ENCODE measurements at places on chromosomes 16 and 17.

DNA sequence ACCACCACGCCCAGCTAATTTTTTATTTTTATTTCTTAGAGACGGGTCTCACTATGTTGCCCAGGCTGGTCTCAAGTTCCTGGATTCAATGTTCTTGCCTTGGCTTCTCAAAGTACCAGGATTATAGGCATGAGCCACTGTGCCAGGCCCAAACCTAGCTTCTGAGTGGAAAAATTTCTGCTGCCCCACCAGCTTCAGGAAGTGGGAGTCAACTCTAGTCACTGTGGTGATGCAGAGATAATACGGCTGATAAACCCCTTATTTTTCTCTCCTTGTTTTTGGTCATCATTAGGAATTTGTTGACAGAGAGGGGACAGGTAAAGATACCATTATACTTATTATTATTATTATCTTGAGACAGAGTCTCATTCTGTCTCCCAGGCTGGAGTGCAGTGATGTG is 27.8 kb upstream of the PHOSPHO1 start:
- no peak for DNase-seq

DNA sequence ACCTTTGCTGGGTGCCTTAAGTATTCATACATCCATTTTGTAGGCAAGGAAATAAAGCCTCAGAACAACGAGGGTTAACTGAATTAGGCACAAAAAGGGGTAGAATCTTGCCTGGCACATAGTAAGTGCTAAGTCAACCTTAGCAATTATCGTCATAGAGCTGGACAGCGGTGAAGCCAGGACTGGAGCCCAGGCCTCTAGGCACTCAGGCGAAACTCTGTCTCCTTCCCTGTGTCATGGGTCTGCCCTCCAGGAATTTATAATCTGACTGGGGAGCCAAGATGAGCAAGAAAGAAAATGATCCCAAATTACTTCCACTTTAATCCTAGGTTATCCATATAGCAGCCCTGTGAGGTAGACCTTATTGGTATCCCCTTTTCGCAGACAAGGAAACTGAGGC is 61.4 kb downstream of the KATNIP start:
- DNase-seq: no peak

DNA sequence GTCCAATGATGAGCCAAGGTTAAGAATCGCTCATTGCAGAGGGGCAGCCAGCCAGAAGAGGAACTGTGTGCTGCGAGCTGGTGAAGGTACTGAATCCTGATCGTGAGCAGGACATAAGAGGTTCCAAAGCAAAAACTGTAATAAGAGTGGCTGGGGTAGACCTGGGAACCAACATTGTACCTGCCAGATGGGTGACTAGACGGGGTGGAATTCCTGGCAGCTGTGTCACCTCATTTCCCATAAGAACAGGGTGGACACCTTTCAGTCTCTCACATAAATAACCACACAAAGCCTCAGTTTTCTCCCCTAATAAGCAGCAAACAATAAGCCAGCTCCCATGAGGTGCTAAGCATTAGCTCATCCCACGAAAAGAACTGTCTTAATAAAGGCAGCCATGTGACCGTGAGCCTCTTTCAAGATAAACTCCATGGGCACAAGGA is 290.3 kb downstream of the SOX9 start:
- DNase-seq: no peak

GRCh38 chr16:11205754-11206581 is 50.0 kb downstream of the SOCS1 start:
- DNase-seq: no peak

GRCh38 chr16:3475604-3476375 is 19.5 kb downstream of the C16orf90 start:
- DNase-seq: no peak

DNA sequence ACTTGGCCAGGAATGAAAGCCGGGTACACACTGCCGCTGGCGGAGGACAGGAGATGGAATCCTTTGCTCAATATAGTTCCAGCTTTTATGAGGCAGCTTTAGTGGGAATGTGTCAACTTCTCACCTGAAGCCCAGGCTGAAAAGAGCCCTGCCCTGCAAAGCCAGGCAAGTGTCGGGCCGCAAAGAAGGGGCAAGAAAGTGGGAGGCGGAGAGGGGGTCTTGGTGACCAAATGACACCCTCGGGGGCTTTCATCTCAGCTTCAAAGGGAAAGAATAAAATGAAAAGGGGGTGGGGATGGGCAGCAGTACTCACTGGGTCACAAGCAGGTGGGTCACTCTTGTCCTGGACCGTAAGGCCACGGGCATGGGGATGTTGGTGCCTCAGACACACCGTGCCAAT is 62.9 kb downstream of the C16orf95 start:
- DNase-seq: no peak

DNA sequence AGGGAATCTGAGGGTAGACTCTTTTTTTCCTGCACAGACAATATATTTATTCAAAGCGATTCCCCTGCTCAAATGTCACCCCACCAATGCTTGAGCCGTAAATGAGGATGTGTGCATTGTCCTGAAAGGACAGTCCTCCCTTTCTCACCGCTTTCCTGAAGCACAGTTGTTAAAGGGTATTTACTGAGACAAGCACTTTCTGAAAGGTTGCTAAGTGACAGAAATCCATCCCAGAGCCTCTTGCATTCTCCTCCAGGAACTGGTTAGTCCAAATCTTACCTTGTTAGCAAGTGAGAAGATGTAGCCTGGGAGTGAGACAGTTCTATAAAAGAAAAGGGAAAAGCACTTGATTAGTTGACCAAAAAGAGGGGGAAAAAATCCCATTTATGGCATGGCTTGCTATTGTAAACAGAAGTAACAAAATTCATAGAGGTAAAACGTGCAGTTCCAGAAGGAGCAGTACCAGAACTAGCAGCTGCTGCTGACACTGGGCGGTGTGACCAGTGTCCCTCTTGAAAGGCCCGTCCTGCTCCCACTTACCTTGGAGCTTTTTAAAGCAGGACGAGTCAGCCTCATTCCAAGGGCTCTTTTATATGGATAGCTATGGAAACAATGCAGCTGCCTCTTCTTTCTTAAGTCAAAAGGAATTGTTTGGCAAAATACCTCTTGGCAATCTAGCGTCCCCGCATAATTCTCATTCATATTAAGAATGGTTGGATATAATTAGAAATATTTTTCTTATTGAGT is at the start of gene MYH2:
TSS of gene MYH2 (minus strand) at position 563 of the 747 bp plus-strand sequence. CDS start 1,738 bp downstream, outside the sequence.
- DNase-seq: no peak

GRCh38 chr16:3143189-3143588 is 8.4 kb downstream of the ZNF213 start:
- DNase-seq: no peak

DNA sequence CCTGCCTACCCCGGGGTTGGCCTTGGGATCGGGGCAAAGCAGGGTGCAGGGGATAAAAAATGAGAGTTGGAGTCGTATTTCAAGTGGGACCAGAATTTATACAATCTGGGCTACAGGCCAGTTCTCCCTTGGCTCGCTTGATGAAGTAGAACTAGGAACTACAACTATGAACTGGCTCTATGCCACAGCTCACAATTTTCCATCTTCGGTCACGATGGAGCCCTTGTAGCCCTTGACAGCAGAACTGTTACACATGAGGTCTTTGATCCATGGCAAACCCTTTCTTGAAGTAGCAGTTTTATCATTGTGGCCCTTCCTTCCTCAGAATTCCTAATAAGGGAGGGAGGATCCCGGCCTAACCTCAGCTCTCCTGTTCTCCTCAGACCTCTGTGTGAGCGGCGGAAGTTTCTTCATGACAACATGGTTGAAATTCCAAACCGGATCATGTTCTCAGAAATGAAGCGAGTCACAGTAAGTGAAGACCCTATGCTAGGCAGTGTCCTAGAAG is 17.1 kb downstream of the LIG3 start:
- DNase-seq: no peak

DNA sequence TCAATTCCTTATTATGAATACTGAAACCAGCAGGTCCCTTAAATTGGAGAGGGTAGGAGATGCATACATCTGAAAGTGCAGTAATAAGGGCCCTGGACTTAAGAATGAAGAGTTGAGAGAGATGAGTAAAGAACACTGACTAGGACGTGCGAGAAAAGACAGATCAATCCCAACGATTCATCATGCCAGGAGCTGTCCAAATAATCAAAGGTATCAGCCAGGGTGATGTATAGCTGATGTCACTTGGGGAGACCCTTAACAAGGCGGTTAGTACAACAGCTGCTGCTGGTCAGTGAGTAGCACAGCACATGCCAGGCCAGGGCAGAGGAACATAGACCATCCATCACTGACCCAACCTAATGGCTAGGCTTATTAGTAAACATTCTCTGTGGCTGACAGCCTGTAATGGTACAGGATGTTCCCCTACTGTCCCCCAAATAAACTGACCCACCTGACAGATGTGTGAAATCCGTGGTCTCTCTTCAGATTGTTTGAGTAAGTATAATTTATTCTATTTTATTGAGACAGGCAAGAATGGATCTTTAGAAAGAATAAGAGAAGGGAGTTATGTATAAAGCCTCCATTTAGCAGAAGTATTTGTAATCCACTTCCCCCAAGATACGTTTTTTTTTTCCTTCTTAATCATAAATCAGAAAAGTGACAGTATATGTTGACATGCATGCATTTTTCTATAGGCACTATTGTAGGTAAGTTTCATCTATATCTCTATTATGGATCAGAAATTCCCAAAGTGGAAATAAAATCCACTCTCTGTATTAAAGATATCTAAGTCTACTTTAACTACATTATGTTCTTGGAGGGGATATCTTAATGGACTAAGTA is 118.4 kb downstream of the SNX11 start:
- DNase-seq: no peak

DNA sequence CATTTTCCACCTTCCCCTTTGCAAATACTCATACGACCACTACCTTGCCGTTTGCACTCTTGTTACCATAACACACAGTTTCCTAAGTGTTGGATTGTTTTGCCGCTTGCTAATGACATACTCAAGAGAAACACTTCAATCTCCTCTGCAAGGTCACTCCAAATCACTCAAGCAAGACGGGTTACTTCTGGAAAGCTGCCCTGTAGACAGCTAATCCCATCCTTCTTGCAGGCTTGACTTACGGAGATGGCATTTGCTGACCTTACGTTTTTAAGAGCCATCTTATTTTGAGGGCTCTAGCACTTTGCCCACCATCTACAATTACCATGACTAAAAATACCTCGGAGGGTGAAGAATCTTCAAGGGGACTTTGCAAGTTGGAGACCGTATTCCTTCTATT is 46.2 kb downstream of the MYH3 start:
- DNase-seq: no peak
